Thoracic aorta (tissue), 2 donors: ENCODE measurements at places on chromosomes 11 and 22. TPM values are rescaled to one million over a fixed set of nuclear protein-coding genes. Genes with fewer than 3 reads are reported as not detected.

CNTF gene
- total RNA-seq = 4.7 TPM

DNA sequence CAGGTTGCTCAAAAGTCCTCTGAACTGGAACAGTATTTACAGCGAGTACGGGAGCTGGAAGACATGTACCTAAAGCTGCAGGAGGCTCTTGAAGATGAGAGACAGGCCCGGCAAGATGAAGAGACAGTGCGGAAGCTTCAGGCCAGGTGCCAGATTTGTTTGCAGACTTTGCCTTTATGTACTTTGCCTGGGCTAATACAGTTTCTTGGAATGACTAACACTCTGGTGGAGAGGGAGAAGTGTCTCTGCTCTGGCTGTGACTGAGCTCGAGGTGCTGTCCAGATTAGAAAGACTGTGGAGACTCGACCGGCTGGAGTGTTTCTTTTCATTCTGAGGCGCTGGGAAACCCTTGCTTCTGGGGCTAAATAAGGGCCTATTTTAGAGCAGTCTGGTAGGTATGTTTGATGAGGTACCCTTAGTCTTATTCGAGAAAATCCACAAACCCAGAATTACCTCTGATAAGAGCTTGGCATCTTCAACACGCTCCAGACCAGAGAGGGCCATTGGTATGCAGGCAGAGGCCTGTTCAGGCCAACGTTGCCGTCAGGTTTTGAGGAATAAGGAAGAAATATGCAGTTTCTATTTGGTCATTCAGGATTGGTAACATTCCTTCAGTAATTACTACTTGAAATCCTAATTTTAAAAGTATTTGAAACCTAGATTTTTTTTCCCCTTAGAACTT is 76.5 kb downstream of the SWAP70 start:
- no peak for DNase-seq

GRCh38 chr11:101509922-101510321 is 73.9 kb downstream of the TRPC6 start:
- DNase-seq = no peak

DNA sequence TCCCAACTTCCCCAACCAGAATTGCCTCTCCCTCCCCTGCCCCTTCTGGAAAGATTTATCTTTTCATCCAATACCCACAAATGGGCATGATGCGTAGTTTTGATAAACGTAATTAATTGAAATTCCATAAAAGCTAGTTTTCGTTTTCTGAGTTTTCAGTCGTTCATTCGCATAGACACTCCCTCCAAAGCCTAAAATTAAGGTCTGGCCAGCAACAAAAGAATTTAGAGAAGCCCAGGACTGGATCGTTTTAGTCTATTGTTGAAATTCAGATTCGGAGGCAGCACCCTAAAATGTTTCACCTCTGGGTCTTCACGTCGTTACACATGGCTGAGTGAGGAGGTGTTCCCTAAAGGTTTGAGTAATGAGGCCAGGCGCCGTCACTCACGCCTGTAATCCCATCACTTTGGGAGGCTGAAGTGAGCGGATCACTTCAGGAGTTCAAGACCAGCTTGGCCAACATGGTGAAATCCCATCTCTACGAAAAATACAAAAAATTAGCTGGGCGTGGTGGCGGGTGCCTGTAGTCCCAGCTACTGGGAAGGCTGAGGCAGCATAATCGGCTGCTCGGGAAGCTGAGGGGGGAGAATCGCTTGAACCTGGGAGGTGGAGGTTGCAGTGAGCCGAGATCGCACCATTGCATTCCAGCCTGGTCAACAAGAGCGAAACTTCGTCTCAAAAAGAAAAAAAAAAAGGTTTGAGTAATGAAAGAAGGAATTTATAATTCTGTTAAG is 589 bp upstream of the NDUFC2 start:
- DNase-seq = no peak

RGL4 gene
- total RNA-seq = not detected

GRCh38 chr11:11579012-11579988 is 42.5 kb downstream of the GALNT18 start:
- no peak for DNase-seq

GNAZ gene
- total RNA-seq = 3.9 TPM

- DNase-seq = no peak
Measured at GRCh38 chr11:80517701-80518100, 1076.9 kb upstream of the TENM4 start.

GRCh38 chr22:41647771-41648170 is 26.7 kb downstream of the XRCC6 start:
- no peak for DNase-seq
